NK-92 treated with Interleukin-12 subunit alpha and Interleukin-12 subunit beta, amount 100 ng/mL, for 24 hours (cell line): ENCODE measurements at places on chromosomes 5 and 9.

DNA sequence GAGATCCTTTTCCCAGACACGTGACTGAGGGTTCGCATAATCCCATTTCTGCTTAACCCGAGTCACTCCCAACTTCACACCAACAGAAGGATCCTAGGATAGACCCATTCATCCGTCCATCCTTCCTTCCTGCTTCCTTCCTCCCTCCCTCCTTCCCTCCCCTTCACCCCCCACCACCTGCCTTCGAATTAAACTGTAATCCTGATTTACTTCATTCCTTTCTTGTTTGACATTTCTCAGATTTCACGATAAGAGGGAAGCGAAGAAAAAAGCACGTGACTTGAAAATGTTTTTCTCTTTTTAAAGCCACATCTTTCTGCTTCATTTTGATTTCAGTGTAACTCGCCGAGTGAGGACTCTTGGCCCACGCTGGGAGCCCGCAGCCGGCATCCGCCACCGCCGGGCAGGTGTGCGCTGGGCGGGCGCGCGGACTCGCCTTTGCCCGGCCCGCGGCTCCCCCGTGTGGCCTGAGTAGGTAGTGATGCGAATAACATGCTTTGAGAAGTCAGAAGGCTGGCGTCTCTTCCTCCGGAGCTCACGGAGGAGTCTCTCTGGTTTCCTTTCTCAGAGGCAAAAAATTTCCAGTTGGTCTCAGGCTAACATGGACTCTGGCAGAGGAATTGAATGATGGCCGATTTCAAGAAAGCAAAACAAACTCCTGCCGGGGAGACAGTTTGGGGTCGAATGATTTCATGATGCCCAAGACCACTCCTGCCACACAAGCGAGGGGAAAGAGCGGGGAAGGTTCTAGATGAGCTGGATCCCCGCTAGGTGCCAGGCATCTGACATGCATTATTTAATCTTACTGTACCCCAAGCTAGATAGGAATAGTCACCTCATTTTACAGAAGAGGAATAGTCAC lies 117.7 kb downstream of the SLC12A2 start:
- DNase-seq: peak; percentile 55

- DNase-seq: no peak
Measured at GRCh38 chr5:16574789-16575721, 41.7 kb downstream of the RETREG1 start.

DNA sequence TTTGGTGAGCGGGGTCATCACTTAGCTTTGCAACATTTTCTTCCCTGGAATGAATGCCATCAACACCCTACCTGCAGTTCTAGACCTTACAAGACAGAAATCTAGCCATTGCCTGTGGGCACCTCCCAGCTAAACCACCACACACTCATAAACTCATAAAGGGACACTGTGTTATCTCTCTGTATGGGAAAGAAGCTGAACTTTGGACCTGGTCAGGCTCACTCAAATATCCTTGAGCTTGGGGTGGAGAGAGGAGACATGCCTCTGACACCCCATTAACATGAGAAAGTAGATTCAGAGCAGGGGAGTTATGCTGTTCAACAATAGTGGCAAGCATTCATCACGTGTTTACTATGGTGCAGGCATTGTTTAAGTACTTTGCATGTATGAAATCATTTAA lies 205.6 kb downstream of the ZNF462 start:
- DNase-seq: no peak

GRCh38 chr5:157648275-157648990 lies 3.8 kb downstream of the SOX30 start:
- no peak for DNase-seq

DNA sequence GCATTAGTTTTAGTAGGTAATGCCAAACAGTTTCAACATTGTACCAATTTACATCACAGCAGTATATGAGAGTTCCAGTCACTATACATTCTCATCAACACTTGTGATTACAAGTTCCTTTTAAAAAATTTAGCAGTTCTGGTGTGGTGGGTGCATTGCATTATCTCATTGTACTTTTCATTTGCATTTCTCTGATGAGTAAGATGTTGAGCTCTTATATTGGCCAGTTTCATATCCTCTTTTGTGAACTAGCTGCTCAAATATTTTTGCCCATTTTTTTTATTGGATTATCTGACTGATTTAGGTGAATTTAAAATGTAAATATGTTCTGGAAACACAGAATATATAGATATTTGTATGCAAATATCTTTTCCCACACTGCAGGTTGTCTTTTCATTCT lies 160.9 kb upstream of the NR3C1 start:
- no peak for DNase-seq

- DNase-seq: no peak
Measured at GRCh38 chr5:73303148-73304079, 130.4 kb downstream of the TMEM174 start.

DNA sequence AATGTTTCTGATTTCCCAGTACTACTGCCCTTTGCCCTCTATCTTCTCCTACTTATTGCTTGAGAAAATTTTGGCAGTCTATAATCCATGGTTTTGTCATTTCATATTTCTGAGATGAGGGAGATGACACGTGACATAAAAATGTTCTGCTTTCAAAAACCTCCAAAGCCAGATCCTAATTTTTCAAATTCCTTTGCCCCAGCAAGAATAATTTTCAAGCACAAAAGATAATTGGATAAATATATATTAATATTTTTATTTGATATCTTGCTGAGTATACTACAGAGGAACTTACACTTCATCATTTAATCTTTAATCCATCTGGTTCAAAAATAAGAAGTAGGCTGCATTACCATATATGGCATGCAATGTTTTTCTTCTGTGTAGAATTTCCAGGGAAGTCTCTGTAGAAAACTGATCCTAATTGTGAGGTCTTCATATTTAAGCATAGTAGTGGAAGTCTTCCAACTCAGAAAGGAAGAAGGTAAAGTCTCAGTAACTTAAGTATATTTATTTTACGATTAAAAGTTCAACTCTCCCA lies 1738.8 kb downstream of the EFNA5 start:
- DNase-seq: no peak

GRCh38 chr5:5078009-5078897 lies 61.9 kb upstream of the ADAMTS16 start:
- no peak for DNase-seq

DNA sequence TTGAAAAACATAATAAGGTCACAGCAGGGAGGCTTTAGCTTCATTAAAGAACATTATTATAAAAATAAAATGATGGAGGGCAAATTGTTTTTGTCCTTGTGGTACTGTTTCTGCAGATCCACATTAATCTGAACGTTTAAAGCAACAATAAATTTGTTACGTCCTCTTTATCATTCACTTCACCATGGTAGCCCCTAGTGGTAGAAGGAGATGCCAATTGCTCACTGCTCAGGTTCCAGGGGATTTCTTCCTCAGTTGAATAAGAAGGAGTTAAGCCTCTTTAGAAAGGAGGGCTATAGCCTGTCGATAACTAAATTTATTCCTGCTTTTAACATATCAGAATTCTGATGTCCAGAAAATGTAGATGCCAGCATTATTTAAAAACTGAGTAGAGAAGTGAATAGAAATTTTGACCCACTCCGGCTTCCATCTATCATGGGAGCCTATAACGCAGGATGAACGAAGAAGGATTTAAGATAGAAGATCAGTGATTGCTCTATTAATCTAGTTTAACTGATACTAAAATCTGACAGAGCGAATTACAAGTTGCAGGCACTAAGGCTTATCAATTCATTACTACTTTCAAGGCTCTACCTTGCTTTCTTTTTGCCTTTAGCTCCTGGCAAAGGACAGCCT lies 692.3 kb downstream of the PTPRD start:
- DNase-seq: no peak

DNA sequence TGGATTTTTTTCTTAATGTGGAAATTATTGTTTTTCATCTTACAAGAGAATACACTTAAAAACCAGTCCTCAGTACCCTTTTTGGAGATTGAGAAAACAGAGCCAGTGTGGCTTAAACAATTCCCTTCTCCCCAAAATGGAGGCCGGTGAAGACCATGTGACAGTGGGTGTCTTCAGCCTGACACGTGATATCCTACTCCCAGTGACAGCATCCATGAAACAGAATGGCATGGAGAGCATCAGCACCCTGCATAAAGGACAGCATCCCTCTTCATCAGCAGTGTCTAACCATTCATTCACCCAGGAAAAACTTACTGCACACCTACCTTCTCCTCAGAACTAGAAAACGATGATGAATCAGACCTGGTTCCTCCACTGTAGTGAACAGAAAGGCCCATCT lies 103.4 kb upstream of the RAI14 start:
- DNase-seq: no peak

- no peak for DNase-seq
Measured at GRCh38 chr5:95086927-95087815, 197.7 kb downstream of the MCTP1 start.

- no peak for DNase-seq
Measured at GRCh38 chr5:171750311-171750788, 35.3 kb upstream of the SMIM23 start.

- peak; percentile 49 for DNase-seq
Measured at GRCh38 chr9:21831841-21832509, 29.5 kb downstream of the MTAP start.

DNA sequence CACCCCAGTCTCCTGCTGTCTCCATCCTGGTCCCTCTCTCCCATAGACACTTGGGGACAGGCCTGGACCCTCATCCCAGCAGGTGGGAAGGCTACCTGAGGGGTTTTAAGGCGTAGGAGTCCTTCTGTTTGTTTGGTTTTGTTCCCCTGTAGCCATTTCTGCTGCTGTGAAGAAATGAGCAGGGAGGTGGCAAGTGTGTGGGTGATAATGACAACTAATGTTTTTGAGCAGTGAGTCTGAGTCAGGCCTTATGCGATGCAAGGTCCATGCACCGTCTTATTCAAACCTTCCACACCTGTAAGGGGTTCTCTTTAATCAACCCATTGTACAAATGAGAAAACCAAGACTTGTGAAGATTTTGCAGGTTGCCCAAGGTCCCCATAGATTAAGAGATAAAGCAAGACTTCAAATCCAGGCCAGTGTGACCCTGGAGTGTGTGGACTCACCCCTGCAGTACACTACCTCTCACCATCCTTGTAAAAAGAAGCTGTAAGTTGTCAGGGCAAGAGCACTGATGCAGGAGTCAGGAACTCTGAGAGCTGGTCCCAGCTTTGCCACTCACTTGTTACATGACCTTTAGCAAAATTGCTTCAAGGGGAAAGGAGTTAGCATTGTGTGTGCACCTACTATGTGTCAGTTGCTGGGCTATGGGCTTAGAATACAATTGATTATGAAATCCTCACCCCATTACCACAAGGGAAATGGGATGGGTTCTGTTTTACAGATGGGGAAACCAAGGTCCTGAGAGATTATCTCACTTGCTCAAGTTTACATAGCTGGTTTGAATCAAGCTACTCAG lies 7.6 kb downstream of the PCDH12 start:
- DNase-seq: no peak

- DNase-seq: no peak
Measured at GRCh38 chr9:135163023-135163780, 75.7 kb downstream of the OLFM1 start.

DNA sequence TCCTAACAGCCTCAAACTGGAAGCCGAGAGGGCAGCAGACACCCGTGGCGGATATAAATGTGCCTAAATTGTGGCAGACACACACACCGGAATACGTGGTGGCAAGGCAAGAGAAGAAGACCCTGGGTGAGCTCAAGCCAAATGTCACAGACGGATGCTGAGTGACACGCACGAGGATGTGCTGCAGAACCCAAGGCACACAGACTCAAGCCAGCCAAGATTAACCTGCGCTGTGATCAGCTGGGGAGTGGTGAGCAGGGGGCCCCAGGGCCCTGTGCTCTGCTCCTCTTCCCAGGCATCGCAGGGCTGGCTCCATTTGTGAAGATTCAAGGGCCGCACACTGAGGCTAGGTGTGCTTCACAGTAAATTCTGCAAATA lies 16.4 kb downstream of the SEMA4D start:
- DNase-seq: no peak

- DNase-seq: no peak
Measured at GRCh38 chr9:15469862-15470261, 40.9 kb downstream of the PSIP1 start.

- DNase-seq: no peak
Measured at GRCh38 chr5:126301056-126301455, 122.2 kb upstream of the GRAMD2B start.

- no peak for DNase-seq
Measured at GRCh38 chr5:55997742-55998351, 3.1 kb upstream of the IL6ST start.

DNA sequence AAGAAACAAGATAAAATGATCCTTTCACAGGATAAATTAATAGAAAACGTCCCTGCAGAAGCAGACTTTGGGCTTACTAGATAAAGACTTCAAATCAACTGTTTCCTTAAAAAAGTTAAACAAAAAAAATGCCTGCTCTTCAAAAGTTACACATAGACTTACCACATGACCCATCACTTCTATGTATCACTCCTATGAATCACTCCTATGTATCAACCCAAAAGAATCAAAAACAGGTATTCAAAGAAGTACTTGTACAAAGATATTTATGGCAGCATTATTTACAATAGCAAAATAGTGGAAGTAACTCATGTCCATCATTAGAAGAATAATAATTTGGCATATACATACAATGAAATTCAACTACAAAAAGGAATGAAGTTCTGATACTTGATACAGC lies 56.3 kb upstream of the PRDM9 start:
- no peak for DNase-seq

GRCh38 chr9:105439428-105439827 lies 8.4 kb upstream of the FSD1L start:
- no peak for DNase-seq

DNA sequence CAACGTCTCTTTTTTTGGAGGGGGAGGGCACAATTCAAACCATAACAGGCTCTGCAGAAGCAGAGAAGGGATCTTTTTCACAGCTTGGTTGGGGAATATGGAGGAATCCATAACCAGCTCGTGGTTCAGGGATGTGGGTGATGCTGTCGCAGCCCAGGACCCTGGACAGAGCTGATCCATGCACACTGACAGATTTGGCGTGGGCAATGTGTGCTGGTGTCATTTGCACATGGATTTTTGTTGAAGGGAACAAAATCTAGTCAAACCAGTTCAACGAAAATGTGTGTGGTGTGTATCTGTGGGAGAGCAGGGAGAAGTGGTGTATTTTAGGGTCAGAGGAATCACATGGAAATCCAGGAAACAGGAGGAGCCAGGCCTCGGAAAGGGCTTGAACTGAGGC lies 4.2 kb downstream of the DOCK2 start:
- no peak for DNase-seq

GRCh38 chr9:99419070-99419469 lies 197.0 kb downstream of the SEC61B start:
- no peak for DNase-seq

DNA sequence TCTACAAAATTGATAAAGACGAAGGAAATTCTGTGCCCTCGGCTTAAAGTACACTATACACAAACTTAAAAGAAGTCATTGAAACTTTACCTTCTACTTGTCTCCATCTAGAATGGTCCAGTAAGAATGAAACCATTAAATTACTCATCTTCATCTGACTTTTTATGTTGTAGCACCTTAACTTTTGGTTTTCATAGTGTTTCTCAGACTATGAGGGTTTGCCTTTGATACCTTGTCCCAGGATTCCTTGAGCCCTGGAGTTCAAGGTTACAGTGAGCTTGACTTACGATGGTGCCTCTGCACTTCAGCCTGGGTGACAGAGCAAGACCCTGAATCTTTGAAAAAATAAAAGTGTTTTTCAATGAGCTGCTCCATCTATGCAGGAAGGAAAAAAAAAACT lies 132.2 kb downstream of the CDC42SE2 start:
- DNase-seq: no peak

GRCh38 chr5:175689147-175689991 lies 31.5 kb downstream of the HRH2 start:
- DNase-seq: no peak

- no peak for DNase-seq
Measured at GRCh38 chr5:53080271-53080670, 29.3 kb downstream of the MOCS2 start.

GRCh38 chr5:5103245-5103644 lies 36.9 kb upstream of the ADAMTS16 start:
- no peak for DNase-seq
